ENCODE measurements at places on chromosomes 6 and 20.

DNA sequence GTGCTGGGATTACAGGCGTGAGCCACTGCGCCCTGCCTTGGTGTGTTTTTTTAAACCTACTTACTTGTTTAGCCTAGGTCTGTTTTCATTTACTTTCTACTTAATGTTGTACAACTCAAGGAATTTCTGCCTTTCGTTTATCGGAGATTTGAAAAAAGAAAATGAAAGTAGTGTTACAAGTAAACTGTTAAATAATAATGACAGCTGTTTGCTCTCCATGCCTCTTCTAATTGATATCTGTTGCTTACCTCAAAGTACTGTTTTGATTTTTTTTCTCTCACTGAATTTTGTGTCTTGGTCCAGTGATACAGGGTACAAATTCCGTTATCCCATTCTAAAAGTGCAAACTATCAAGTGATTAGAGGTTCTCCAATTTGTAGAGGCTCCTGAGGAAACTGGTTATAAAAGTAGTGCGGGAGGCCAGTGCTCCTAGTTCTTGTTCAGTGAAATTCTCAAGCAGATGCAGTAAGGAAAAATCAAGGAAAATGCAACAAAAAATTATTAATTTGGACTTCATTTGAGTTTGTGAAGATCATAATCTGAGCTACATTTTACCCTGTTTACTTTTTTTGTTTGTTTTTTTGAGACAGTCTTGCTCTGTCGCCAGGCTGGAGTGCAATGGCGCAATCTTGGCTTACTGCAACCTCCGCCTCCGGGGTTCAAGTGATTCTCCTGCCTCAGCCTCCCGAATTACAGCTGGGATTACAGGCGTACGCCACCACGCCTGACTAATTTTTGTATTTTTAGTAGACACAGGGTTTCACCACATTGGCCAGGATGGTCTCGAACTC, 2.2 kb downstream of the UBR2 start:
- no peak for DNase-seq

GRCh38 chr6:154623391-154623790, 109.8 kb upstream of the SCAF8 start:
- DNase-seq = no peak

DNA sequence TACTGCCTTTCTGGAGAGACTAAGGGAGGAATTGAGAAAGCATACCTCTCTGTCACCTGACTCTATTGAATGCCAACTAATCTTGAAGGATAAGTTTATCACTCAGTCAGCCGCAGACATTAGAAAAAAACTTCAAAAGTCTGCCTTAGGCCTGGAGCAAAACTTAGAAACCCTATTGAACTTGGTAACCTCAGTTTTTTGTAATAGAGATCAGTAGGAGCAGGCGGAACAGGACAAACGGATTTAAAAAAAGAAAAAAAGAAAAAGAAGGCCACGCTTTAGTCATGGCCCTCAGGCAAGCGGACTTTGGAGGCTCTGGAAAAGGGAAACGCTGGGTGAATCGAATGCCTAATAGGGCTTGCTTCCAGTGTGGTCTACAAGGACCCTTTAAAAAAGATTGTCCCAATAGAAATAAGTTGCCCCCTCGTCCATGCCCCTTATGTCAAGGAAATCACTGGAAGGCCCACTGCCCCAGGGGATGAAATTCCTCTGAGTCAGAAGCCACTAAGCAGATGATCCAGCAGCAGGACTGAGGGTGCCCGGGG, 43.1 kb upstream of the RNF182 start:
- DNase-seq = no peak

- no peak for DNase-seq
These were observed 6.2 kb downstream of the CST11 start for GRCh38 chr20:23446505-23446904.

GRCh38 chr20:62735331-62735821, 26.7 kb downstream of the NTSR1 start:
- DNase-seq = no peak

GRCh38 chr6:127866766-127867165, 34.1 kb downstream of the THEMIS start:
- no peak for DNase-seq

DNA sequence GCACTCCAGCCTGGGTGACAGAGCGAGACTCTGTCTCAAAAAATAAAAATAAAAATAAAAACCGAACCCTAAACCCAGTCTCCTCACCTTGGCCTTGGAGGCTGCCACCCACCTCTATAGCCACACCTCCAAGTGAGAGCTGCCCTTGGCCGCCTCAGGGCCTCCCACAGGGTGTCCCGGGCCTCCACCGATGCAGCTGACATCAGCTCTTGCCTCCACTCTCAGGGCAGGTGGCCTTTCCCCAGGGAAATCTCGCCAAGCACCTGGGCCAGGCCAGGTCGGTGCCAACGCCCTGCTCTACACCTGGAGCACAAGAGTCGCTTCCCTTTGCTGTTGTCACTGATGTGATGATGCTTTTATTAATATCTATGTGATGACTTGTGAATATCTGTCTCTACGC, 8.9 kb upstream of the MYL9 start:
- no peak for DNase-seq

DNA sequence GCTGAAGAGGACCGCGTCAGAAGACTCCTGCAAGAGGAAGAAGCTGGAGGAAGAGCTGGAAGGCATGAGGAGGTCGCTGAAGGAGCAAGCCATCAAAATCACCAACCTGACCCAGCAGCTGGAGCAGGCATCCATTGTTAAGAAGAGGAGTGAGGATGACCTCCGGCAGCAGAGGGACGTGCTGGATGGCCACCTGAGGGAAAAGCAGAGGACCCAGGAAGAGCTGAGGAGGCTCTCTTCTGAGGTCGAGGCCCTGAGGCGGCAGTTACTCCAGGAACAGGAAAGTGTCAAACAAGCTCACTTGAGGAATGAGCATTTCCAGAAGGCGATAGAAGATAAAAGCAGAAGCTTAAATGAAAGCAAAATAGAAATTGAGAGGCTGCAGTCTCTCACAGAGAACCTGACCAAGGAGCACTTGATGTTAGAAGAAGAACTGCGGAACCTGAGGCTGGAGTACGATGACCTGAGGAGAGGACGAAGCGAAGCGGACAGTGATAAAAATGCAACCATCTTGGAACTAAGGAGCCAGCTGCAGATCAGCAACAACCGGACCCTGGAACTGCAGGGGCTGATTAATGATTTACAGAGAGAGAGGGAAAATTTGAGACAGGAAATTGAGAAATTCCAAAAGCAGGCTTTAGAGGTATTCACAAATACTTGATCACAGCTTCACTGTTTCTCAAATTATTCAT, 8.9 kb upstream of the SNRNP48 start:
- DNase-seq = no peak

DNA sequence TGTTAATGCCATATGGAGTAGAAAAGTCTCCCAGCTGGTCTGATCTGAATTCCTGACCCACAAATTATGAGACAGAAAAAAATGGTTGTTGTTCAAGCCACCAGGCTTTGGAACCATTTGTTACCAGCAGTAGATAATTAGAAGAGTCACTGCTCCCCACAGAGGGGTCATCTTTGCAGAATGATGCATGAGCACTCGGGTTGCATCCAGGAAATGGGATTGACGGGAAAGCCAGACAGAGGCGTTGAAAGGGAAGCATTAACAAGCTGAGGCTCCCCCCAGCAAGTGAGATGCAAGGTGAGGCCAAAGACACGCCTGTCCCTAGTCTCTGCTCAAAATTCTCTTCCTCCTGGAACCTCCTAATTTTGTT, 182.5 kb downstream of the SYNDIG1 start:
- no peak for DNase-seq

DNA sequence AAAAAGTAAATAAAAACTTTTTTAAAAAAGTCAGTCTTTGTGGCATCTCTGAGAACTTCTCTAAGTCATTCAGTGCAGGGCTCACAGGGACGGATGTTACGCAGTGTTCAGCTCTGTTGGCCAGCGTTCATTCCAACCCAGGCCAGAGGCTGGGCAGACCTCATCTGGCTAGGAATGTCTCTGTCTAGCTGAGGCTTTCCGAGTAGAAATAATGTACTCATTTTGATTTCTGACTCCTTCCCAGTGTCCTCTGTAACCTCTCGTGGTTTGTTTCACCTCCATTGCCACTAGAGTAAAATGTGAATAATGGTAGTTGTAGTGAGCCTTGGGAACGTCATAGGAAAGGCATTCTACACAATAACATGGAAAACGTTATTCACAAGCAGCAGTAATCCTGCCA, 135.1 kb downstream of the TMEM242 start:
- DNase-seq = no peak

DNA sequence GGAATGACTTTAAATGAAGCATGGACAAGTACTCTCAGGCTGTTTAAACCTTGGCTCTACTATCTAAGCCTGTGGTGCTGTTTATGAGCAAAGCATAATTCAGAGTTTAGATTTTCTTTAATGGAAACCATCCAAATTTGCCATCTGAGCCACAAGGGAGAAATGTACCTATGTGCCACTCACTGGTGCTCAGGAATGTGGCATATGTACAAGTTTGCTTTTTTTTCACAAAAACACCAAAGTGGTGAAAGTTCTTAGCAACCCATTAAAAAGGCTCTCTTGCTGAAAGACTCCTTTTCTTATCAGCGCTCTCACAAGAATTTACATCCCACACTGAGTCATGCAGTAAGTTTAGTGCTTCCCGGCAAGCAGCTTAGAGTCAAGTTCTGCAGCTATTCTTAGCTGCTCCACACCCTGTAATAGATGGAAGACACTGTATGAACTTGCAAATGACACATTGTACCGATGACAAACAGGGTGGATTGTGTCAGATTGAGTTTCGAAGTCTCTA, 57.3 kb upstream of the MLIP start:
- DNase-seq = peak; percentile 4

- DNase-seq = no peak
These were observed 2.6 kb upstream of the COL19A1 start for GRCh38 chr6:69863766-69864165.
